Activated CD8-positive, alpha-beta T cell treated with anti-CD3 and anti-CD28 coated beads, Interleukin-2, amount 10 ng/mL, durations not matched to agents 7 days and 5 days (primary cell): ENCODE measurements at places on chromosomes 2 and 18. TPM values are rescaled to one million over a fixed set of nuclear protein-coding genes. Genes with fewer than 3 reads are reported as not detected.

DNA sequence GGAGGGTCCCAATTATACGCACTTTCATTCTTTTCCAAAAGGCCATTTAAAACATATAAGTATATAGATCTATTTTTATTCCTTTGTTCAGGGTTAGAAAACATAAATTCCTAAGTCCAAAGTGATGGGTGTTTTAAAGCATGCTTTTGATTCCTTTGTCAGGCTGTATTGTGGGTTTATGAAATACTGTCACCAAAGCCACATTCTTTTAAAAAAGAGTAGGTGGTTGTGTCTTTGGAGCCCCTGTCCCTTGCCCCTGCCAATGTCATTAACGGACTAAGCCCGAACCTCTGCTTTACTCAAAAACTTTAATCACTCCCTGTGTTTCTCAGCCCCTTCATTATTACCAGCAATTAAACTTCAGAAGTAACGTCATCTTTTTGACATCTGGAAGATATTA, 104.9 kb upstream of the APCDD1 start:
- DNase-seq: no peak
- H3K27me3 ChIP-seq: no peaks in the 10 kb centered on the region
- no peak overlapping the region for H3K27ac ChIP-seq

DNA sequence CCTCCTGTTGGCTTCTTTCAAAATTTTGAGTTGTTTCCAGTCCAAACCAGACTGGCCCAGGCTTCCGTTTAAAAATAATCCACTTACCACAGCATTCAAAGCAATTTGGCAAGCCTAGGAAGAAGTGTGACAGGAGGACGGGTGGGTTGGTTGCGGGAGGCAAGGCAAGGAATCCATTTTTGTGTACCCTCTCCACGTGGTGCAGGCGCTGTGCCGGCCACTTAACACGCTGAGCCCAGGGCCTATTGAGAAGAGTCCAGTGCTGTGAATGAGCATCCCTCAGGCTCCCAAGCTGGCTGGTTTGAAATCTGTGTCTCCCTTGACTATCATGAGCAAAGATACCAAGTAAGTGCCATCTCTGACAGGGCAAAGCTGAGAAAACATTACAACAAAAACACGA, 160.9 kb downstream of the NCKAP5 start:
- no peaks in the 10 kb centered on the region for H3K4me1 ChIP-seq
- H3K4me3 ChIP-seq: no peak overlapping the region
- no peaks in the 10 kb centered on the region for H3K36me3 ChIP-seq
- H3K27ac ChIP-seq: no peak overlapping the region

GRCh38 chr2:20317690-20318089, 33.0 kb downstream of the PUM2 start:
- peak overlapping the region; percentile 14 for H3K27ac ChIP-seq
- H3K27me3 ChIP-seq: no peaks in the 10 kb centered on the region
- H3K4me3 ChIP-seq: no peak overlapping the region
- H3K4me1 ChIP-seq: peaks cover 28% of the 10 kb centered on the region

DNA sequence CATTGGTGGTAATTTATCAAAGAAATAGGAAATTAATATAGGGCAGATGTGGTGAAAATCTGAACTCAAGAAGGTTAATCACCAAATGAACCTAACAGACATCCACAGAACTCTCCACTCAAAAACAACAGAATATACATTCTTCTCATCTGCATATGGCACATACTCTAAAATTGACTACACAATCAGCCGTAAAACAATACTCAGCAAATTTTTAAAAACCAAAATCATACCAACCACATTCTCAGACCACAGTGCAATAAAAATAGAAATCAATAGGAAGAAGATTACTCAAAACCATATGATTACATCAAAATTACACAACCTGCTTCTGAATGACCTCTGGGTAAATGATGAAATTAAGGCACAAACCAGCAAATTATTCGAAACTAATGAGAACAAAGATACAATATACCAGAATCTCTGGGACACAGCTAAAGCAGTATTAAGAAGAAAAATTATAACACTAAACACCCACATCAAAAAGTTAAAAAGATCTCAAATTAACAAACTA, 31.0 kb downstream of the RBM43 start:
- H3K4me1 ChIP-seq: no peaks in the 10 kb centered on the region
- no peak overlapping the region for H3K4me3 ChIP-seq
- H3K27ac ChIP-seq: no peak overlapping the region
- DNase-seq: no peak

GRCh38 chr18:41905786-41906527, 49.1 kb upstream of the PIK3C3 start:
- H3K27ac ChIP-seq: no peak overlapping the region
- peaks cover 15% of the 10 kb centered on the region for H3K27me3 ChIP-seq
- H3K4me3 ChIP-seq: no peak overlapping the region

The GREB1 gene
- 0.68 TPM for total RNA-seq

DNA sequence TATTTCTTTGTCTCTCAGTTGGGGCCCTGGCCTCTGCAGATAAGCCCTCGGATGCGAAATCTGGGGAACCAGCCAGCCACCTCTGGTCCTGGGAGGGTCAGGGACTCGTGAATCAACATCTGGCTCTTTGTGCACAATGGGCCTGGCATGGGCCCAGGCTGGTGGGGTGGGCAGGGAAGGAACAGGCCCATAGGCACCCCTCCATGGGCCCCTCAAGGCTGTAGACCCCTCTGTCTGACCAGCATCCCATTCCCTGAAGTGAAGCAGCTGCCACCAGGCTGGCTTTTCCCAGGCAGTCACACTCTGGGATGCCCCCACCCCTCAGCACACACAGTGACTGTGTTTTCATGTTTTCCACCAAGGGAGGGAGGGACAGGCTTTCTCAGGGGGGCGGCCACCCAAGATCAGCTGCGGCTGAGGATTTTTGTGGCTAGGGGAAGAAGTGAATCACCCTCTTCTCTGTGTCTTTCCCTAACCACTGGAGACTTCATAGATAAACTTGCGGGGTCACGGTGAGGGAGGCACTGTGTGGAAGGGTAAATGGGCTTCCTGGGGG, 166.0 kb downstream of the AGAP1 start:
- no peak for DNase-seq
- no peak overlapping the region for H3K27ac ChIP-seq
- no peaks in the 10 kb centered on the region for H3K4me1 ChIP-seq
- peaks cover 28% of the 10 kb centered on the region for H3K27me3 ChIP-seq
- H3K4me3 ChIP-seq: no peak overlapping the region

GRCh38 chr18:449374-449773, 51.1 kb downstream of the COLEC12 start:
- H3K36me3 ChIP-seq: no peaks in the 10 kb centered on the region
- H3K4me1 ChIP-seq: no peaks in the 10 kb centered on the region
- no peak for DNase-seq

DNA sequence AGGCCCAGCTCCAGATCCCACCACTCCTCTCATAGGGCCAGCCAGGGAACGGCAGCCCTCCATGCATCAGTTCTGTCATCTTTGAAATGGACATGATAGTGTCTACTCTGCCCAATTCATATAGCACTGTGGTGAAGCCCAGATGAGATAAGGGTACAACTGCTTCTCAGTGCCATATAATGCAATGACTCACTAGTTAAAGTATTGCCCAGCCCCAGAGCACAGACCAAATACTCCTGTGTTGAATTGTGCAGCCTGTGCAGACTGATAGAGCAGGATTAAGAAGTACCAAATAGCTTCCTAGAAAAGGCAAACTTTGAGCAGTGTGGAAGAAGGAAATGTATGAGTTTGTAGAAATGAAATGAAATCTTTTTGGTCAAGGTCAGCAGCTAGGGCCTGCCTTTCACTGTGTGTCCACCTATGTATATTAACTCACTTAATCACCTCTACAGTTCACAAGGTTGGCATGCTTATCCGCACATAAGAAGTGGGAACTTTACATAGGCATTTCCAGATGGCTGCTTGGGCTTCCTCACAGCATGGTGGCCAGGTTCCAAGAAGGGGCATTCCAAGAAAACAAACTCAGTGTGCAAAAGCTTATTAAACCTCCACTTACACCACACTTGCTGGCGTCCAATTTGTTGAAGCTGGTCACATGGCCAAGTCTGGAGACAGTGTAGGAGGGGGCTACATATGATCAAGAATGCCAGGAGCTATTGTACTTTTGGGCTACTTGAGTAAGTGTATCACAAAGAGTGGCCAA, 102.8 kb upstream of the COPS8 start:
- H3K27me3 ChIP-seq: peaks cover 14% of the 10 kb centered on the region
- H3K27ac ChIP-seq: no peak overlapping the region
- DNase-seq: no peak
- no peaks in the 10 kb centered on the region for H3K36me3 ChIP-seq
- no peak overlapping the region for H3K4me3 ChIP-seq
- no peaks in the 10 kb centered on the region for H3K4me1 ChIP-seq

The MOCOS gene
- total RNA-seq: 0.21 TPM

DNA sequence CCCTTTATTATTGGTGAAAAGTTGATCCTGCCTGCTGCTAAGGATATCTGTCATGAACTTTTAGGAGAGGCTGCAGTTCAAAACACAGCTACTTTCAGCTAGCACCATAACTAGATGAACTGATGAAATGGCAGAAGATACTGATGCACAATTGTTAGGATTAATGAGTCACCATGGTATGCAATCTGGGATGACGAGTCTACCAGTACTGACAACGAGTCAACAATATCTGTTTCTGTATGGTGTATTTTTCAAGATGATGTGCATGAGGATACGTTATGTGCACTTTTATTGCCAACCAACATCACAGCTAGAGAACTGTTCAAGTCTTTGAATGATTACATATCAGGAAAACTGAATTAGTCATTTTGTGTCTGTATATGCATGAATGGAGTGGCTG, 68.7 kb downstream of the NETO1 start:
- no peak overlapping the region for H3K4me3 ChIP-seq
- H3K27ac ChIP-seq: no peak overlapping the region
- no peaks in the 10 kb centered on the region for H3K36me3 ChIP-seq
- no peaks in the 10 kb centered on the region for H3K4me1 ChIP-seq
- DNase-seq: no peak

GRCh38 chr2:59694176-59694575, 859.3 kb downstream of the BCL11A start:
- no peak overlapping the region for H3K4me3 ChIP-seq
- H3K27me3 ChIP-seq: no peaks in the 10 kb centered on the region
- no peaks in the 10 kb centered on the region for H3K4me1 ChIP-seq
- no peaks in the 10 kb centered on the region for H3K36me3 ChIP-seq
- no peak overlapping the region for H3K27ac ChIP-seq

DNA sequence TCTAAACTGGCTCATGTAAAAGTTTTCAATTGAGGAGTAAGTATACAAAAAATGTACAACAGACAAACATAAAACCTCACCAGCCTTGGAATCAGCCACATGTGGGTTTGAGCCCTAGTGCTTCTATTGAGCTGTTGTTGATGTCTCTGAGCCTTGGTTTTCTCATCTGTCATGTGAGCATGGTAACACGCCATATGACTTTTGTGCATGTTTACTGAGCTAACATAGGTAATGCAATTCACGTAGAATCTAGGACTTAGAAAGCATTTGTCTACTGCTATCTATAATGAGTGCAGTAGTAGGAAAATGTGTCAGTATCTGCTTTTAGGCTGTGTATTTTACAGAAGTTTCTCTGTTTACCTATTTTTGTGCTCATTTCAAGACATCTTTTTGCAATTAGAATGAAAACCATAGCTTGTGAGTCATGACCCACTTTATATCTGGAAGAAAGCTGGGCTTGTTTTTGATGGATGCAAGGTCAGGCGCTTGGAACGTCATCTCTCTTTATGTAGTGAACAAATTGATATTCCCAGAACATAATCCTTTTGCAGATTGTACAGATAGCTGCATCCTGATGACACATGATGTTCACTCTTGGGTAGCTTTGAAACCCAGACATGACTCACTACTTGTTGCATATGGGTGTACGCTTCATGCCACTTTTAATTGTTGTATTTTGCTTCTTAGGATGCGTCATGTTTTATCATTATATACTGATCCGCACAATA, 94.3 kb downstream of the RNF144A start:
- no peak overlapping the region for H3K27ac ChIP-seq
- no peak overlapping the region for H3K4me3 ChIP-seq
- H3K27me3 ChIP-seq: no peaks in the 10 kb centered on the region
- no peak for DNase-seq
- peaks cover 31% of the 10 kb centered on the region for H3K36me3 ChIP-seq

DNA sequence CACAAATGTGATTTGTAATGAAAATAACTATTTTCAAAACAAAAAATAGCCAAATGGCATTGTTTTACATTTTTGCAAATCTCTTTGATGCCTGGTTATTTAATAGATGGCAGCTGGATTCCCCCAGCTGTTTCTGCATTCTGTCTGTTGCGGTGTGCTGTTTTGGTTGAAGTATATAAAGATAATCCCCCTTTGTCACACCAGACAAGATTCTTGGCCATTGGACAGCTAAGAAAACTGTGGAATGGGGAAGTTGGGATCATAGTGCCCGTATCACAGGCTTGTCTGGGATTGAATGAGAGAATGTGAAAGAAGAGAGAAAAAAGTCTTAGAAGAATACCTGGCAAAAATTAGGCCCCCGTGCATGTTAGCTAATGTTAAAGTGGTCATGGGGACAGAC, 19.5 kb upstream of the LYPD6B start:
- no peaks in the 10 kb centered on the region for H3K36me3 ChIP-seq
- H3K27me3 ChIP-seq: no peaks in the 10 kb centered on the region
- no peak overlapping the region for H3K4me3 ChIP-seq
- no peak for DNase-seq
- no peaks in the 10 kb centered on the region for H3K4me1 ChIP-seq

The GPR39 gene
- total RNA-seq: not detected

- H3K27me3 ChIP-seq: peaks cover 33% of the 10 kb centered on the region
- no peak overlapping the region for H3K4me3 ChIP-seq
- H3K27ac ChIP-seq: no peak overlapping the region
- no peak for DNase-seq
- no peaks in the 10 kb centered on the region for H3K4me1 ChIP-seq
- H3K36me3 ChIP-seq: peaks cover 3% of the 10 kb centered on the region
Measured at GRCh38 chr2:68637047-68637446, 6.3 kb upstream of the PROKR1 start.

DNA sequence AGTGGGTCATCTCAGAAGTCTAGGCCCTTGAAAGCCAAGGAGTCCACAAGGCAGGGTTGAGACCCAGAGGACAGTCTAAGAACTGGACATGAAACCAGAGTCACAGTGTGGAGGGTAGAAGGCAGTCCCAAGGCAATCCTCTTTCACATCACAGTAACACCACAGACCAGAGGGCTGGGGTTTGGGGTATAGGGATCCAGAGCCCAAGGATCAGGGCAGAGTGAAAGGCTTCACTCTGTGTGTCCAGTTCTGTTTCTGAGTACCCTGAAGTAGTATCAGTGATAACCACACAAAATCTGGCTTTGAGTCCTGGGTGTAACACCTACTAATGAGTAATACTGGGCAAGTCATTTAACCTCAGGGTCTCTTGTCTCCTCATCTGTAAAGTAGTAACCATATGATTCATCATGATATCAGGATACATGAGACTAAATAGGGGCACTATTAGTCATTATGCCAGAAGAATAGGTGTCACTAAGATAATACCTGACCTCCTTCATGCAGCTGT, 91.0 kb downstream of the ICA1L start:
- no peak overlapping the region for H3K4me3 ChIP-seq
- H3K27me3 ChIP-seq: no peaks in the 10 kb centered on the region
- DNase-seq: no peak
- peaks cover 7% of the 10 kb centered on the region for H3K4me1 ChIP-seq

The REG1B gene
- not detected for total RNA-seq

DNA sequence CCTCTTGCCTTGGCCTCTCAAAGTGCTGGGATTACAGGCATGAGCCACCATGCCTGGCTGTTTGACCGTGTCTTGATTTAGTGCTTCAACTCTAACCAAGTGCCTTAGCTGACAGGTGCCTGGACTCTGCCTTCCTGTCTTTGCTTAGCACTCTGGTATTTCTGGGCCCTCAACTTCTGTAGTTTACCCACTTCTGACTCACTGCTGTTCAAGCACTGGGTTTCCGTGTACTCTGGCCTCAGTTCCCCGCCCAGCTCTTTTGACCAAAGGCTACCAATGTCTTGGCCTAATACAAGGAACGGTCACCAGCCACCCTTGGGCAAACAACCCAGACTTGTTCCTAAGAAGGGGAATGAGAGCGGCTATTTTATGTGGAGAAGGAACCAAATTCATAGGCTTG, 35.7 kb upstream of the CABLES1 start:
- H3K27me3 ChIP-seq: no peaks in the 10 kb centered on the region
- DNase-seq: no peak
- peaks cover 7% of the 10 kb centered on the region for H3K4me1 ChIP-seq
